Activated CD8-positive, alpha-beta memory T cell treated with anti-CD3 and anti-CD28 coated beads, Interleukin-2, amount 50 U/mL, for 4 hours (primary cell): ENCODE measurements at places on chromosomes 12 and 14.

GRCh38 chr12:78430551-78430950, 434.0 kb upstream of the SYT1 start:
- DNase-seq: no peak

- DNase-seq: no peak
These were observed 81.8 kb upstream of the STAC3 start for GRCh38 chr12:57332646-57333312.

- no peak for DNase-seq
These were observed 219.7 kb downstream of the ACSS3 start for GRCh38 chr12:81297601-81298000.

DNA sequence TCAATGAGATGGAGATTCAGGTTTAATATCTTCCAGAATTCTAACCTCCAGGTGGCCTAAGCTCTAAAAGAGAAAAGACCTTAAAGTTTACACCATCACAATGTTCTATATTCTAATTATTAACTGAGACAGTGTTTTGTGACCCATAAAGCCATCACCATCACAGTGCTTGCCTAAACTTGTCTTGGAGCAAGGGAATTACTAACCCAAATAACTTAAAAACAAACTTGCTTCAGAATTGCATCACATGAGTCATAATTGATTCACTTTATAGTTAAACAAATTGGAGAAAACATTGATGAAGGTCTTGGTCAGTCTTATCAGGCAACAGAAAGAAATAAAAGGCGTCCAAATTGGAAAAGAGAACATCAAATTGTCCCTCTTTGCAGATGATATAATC, 54.5 kb upstream of the ALG10 start:
- DNase-seq: no peak

DNA sequence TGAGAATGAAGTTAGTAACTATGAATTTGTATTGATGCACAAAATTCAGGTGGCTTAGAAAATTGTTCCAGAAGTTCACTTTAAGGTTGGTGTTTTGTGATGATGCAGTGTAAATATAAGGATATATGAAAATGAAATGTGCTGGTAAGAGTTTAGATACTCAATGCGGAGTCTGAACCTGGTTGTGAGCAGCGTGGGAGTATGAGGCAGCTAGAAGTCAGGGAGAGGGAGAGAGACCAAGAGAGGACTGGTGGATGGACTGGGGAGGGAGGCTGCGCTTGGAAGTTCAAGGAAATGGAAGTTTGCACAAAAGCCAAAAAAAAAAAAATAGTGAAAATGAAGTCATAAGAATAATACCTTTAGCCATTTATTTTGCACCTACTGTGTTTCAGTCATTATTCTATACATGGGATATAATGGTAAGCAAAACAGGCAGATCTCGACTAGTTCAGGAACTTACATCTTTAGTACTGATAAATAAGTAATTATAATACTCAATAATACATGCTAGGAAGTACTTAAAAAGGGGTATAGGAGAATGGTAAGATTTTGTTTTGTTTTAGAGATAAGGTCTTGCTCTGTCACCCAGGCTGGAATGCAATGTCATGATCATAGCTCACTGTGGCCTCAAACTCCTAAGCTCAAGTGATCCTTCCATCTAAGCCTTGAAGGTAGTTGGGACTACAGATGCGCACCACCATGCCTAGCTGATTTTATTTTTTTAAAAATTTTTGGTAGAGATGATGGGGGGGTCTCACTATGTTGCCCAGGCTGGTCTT, 10.0 kb upstream of the RAB21 start:
- DNase-seq: no peak

- DNase-seq: no peak
These were observed 237.5 kb upstream of the HMGA2 start for GRCh38 chr12:65586796-65587195.

DNA sequence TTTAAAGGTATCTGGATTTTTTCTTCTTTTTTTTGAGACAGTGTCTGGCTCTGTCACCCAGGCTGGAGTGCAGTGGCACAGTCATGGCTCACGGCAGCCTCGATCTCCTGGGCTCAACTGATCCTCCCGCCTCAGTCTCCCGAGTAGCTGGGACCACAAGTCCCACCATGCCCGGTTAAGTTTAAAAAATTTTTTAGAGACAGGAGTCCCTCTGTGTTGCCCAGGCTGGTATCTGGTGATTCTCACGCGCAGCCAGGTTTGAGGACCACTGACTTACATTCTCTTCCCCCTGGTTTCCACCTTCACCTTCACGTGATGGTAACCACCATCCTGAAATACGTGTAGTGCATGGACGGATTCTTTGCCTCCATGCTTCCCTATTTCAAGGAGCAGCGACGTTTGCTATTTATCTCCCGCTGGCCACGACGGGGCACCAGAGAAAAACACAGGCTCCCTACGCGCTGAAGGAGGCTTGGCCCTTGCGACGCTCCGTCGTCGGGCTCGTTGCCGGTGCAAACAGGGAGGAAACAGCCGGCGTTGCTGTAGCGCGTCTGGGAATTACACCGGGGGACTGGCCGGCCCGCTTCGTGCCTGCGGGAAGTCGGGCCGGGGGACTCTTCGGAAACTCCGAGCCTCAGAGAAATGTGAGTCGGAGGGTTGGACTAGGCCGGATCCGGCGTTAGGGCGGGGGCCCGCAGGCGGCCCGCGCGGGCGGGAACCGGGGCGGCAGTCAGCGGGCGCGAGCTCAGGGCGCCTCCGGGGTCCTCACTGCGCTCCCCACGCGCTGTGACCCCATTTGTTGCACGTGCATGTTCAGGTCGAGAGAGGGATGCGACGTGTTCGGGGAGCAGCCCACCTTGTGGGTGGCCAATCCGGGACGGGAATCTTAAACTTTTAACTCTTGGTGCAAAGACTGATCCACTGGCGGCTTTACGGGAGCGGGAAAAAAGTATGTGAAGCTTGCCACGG, at the start of gene TCHP:
Gene TCHP (plus strand): TSS at position 492 of the 969 bp plus-strand sequence. CDS start 2,753 bp downstream, outside the sequence.
- peak; percentile 70 for DNase-seq

- DNase-seq: no peak
These were observed 92.8 kb upstream of the FLRT2 start for GRCh38 chr14:85437148-85437547.

- DNase-seq: peak; percentile 19
These were observed 89.8 kb downstream of the CRADD start for GRCh38 chr12:93766796-93767523.

- DNase-seq: no peak
These were observed 54.1 kb downstream of the FBRSL1 start for GRCh38 chr12:132544080-132544397.

- no peak for DNase-seq
These were observed 12.5 kb upstream of the GALNT6 start for GRCh38 chr12:51403681-51404136.

GRCh38 chr14:104694991-104695659, 5.7 kb downstream of the INF2 start:
- DNase-seq: no peak

DNA sequence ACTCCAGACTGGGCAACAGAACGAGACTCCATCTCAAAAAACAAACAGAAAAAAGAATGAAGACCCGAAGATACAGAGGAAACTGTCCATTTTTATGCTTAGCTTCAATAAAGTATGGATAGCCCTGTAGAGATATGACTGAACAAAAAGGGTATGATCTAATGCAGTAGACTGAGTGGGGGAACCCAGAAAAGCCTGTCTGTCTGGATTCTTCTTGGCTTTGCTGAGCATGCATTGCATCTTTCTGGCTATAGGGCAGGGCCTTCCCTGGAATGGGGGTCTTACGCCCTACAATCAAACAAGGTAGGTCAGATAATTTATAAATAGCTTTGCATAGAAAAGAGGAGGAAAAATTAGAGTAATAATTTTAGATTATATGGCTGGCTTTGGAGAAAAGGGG, 10.1 kb downstream of the MIA2 start:
- DNase-seq: no peak

GRCh38 chr14:92694807-92695206, 53.6 kb downstream of the LGMN start:
- no peak for DNase-seq

- DNase-seq: no peak
These were observed 1.6 kb downstream of the CRIP2 start for GRCh38 chr14:105476097-105476830.

- no peak for DNase-seq
These were observed 16.8 kb downstream of the GPATCH2L start for GRCh38 chr14:76168531-76168930.

DNA sequence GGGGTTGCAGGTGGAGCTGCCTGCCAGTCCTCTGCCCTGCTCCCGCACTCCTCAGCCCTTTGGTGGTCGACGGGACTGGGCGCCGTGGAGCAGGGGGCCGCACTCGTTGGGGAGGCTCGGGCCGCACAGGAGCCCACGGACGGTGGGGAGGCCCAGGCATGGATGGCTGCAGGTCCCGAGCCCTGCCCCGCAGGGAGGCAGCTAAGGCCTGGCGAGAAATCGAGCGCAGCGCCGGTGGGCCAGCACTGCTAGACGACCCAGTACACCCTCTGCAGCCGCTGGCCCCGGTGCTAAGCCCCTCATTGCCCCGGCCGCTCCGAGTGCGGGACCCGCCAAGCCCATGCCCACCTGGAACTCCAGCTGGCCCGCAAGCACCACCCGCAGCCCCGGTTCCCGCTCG, 221.8 kb downstream of the BTG1 start:
- DNase-seq: no peak

- peak; percentile 43 for DNase-seq
These were observed 966 bp downstream of the BICD1 start for GRCh38 chr12:32107359-32108267.

DNA sequence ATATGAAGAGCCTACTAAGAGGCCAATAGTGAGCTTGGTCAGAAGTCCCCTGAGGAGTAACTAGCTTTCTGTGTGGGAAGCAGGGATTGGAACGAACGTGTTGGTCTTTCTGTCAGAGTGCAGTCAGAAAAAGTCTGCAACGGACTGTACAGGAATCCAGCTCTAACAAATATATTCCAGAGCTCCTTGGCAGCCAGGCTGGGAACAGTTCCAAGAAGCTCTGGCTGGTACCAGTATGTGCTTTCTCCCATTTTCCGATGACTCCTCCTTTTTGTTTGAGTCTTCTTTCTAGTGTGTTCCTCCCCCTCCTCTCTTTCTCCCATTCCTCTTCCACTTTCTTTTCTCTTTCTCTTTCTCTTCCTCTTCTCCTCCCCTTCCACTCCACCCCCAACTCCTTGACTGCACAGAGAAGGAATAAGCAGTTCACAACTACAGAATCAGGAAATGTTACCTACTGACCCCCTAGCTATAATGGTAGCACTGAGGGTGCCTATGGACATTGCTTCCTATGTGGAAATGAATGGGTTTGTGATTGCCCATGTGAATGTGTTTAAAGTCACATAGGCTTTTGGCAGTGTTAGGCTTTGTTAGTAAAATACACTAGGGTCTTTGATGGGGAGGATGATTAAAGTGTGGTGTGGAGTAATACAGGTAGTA, 59.9 kb downstream of the TTLL5 start:
- DNase-seq: no peak

- DNase-seq: no peak
These were observed 95.1 kb downstream of the UNC79 start for GRCh38 chr14:93525696-93526451.

DNA sequence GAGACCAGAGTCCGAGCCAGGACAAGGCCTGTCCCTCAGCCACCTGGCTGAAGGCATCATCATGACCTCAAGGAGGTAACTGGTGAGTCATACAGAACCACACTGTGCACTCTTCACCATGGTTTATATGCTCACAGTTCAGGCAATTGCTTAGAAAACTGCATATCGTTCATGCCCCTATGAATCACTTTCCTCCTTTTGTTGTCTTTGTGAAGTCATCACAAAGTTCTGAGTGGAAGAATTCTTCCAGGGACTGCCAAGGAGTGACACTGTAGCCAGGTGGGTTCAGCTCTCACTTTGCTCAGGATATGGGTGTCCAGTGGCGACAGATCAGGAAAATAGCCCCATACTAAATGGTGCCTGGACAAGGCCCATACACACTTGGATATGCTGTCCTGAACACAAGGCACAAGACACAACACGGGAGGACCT, 92.5 kb downstream of the DPF3 start:
- DNase-seq: no peak

DNA sequence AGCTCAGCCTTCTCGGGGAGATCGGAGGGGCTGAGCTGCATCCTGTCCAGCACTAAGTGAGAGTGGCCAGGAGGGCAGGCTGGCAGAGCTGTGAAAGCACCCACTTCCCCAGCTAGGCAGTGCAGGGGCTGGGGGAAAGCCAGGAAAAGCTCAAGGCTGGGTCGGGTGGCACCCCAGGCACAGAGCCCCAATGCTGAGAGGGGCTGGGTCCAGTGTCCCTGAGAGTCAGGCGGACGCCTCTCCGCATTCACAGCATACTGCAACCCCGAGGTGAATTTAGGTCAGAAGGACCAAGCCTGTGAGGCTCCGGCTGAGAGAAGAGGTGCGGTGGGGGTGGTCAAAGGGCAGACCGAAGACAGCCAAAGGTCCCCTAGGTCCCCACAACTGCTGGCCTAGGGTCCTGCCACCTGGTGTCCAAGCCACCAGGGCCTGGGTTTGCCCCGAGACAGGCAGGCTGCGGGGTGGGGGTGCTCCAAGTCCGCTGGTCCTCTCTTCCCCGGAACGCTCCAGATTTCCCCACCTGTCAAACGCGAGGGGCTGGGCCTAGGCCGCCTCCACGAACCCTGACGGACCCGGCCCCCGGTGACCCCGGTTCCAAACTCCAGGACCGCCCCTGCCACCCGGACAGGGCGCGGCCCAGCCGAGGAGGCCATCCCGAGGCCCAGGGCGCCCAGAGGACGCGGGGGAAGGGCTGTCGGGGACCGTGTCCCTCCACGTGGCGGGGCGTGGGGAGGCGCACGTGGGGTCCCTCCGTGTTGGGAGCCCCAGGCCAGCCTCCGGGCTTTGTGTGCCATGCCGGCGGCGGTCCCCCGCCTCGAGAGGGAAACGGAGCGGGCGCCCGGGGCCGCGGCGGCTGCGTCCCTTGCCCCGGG, 527 bp downstream of the CAMKK2 start:
- DNase-seq: no peak

GRCh38 chr12:53065975-53066931, 12.9 kb downstream of the SPRYD3 start:
- DNase-seq: peak; percentile 73

GRCh38 chr12:67891596-67891995, 97.7 kb upstream of the IFNG-AS1 start:
- no peak for DNase-seq

- no peak for DNase-seq
These were observed 27.8 kb upstream of the SLC38A2 start for GRCh38 chr12:46400406-46400805.

DNA sequence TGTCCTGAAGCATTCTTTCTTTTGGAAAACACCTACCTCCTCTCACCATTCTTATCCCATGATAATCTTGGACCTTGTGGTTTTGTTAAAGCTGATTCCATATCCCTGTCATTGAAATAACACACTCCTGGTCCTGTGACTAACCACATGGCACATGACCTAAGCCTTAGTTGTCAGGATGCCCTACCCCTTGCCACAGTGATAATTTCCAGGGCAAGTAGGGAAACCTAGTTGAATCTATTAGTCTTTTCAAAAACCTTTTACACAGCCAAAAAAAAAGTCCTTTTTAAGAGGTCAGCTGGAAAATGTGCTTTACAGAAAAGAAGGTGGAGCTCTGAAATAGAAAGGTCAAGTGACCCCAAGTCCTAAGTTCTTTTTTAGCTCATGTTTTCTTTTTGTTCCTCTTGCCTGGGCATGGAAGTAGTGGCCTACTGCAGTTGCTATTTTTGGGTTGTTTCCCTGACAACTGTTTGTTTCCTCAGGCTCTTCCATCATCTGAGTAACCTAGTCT, 608.4 kb downstream of the LRFN5 start:
- no peak for DNase-seq

GRCh38 chr12:19288603-19289244, 150.6 kb upstream of the AEBP2 start:
- no peak for DNase-seq

GRCh38 chr12:57319678-57320469, 68.9 kb upstream of the STAC3 start:
- no peak for DNase-seq

- DNase-seq: no peak
These were observed 70.8 kb upstream of the GNG2 start for GRCh38 chr14:51789596-51789995.
